ENCODE measurements at places on chromosomes 5 and 9.
A peak's percentile ranks its signal among the peaks of the same experiment; 100 is the strongest.

- no peak for DNase-seq
Observed at GRCh38 chr5:110104060-110104725, 414.5 kb downstream of the MAN2A1 start.

DNA sequence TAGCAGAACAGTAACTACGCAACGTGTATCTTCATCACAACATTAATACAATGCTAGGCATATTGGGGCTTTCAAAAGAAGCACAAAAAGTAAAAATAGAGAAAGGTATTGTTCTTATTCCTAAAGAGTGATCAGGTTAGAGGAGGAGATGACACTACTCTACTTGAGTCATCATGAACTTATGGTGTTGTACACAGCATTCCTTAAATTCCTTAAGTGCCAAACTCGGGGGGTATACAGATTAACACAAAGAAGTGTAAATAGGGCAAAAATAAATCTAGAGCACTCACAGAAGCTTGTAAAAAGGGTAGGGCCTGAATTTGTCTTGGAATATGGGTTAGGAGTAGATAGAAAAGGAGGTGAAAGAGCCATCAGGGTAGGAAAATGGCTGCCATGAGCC, 308.0 kb upstream of the DAP start:
- no peak for DNase-seq

DNA sequence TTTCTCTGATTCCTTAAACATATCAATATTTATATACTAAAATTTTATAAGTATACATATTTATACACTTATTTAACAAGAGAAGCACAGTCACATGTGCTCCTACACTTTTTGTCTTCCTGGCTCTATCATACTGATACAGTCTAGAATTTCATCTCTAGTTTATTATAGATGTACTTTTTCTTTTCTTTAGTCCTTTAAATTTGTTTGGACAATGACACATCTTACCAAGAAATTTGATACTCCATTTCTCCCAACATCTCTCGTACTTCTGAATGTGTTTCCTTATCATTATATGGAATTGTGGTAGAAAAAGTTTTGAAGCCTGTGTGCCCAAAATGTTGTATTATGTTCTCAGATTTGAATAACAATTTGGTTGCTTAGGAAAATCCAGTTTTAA, 104.6 kb downstream of the DMRT2 start:
- DNase-seq = no peak

GRCh38 chr9:82320566-82320965, 332.0 kb downstream of the SPATA31D1 start:
- no peak for DNase-seq

GRCh38 chr9:20570756-20571155, 51.5 kb downstream of the MLLT3 start:
- DNase-seq = no peak

GRCh38 chr9:130268521-130269211, 3.1 kb downstream of the HMCN2 start:
- DNase-seq = peak; percentile 44

GRCh38 chr9:96618209-96619123, 1.2 kb downstream of the CDC14B start:
- peak; percentile 29 for DNase-seq

- DNase-seq = no peak
Observed at GRCh38 chr5:1161108-1161832, 40.1 kb upstream of the SLC6A19 start.

DNA sequence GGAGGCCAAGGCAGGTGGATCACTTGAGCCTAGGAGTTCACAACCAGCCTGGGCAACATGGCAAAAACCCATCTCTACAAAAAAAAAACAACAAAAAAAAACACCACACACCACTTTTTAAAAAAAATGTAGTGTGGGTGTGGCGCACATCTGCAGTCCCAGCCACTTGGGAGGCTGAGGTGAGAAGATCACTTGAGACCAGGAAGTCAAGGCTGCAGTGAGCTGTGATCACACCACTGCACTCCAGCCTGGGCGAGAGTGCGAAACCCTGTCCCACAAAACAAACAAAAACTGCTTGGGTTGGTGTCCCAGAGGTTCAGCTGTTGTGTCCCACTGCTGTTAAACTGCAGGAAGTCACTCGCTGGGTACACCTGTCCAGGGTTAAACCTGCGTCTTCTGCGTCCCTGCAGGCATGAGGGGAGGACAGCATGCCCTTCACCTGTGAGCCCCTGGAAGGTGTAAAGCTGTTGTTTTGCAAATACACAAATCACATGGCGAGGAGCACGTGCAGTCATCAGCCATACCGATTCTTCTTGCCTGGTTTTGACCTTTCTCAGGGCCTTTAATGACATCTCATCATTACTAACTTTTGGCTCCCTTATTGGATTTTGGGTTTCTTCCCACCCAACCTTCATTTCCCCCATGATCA, 29.3 kb upstream of the CLPTM1L start:
- no peak for DNase-seq

GRCh38 chr5:103391659-103392058, 133.1 kb downstream of the MACIR start:
- no peak for DNase-seq

DNA sequence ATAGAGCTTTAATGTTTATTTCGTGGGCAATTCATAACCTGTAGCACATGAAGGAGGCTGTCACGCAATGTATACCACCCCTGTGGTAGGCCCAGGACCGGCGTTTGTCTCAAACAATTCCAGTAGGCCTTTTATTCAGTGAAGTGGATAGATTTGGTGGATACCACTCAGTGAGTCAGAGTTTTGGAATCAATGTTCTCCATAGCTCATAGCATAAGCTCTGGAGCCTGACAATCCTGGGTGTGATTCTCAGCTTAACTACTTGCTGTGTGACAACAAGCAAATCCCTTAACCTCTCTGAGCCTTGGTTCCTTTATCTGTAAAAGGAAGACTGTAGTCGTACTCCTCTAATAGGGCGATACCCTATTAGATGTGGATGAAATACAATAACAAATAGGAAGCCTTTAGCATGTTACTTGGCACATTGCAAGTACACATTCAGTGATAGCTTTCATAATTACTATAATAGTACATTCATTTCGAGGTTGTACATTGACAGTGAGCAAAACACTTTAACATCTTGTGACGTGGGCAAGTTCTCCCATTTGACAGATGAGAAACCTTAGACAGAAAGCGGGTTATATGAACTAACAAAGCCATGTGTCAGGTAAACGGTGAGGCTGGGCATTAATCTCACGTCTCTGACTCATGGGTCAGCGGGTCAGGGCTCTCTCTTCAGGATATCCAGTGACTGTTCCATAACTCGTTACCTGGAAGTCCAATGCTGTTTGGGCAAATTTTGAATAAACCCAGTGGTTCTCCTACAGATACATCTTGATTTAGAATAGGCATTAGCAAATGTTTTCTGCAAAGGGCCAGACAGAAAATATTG, 130.8 kb downstream of the C9orf152 start:
- no peak for DNase-seq

DNA sequence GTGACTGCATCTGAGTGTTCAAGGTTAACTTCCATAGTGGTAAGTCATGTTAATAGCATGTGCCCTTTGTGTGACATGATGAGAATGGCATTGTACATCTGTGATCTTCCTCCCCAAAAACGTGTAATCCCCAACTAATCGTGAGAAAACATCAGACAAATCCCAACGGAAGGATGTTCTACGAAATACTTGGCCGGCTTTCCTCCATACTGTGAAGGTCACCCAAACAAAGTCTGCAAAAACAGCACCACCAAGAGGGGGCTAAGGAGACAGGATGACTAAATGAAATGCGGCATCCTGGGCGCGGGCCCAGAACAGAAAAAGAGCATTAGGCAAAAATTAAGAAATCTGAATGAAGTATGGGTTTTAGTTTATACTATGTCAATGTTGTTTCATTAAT, 81.8 kb downstream of the MED10 start:
- DNase-seq = no peak

- no peak for DNase-seq
Observed at GRCh38 chr5:154285661-154286408, 95.3 kb downstream of the GALNT10 start.

- DNase-seq = no peak
Observed at GRCh38 chr5:24749701-24750100, 104.9 kb upstream of the CDH10 start.

GRCh38 chr5:146622391-146622790, 106.4 kb upstream of the GPR151 start:
- no peak for DNase-seq
